ENCODE measurements at places on chromosomes 4 and X. TPM values are rescaled to one million over a fixed set of nuclear protein-coding genes. Genes with fewer than 3 reads are reported as not detected.

DNA sequence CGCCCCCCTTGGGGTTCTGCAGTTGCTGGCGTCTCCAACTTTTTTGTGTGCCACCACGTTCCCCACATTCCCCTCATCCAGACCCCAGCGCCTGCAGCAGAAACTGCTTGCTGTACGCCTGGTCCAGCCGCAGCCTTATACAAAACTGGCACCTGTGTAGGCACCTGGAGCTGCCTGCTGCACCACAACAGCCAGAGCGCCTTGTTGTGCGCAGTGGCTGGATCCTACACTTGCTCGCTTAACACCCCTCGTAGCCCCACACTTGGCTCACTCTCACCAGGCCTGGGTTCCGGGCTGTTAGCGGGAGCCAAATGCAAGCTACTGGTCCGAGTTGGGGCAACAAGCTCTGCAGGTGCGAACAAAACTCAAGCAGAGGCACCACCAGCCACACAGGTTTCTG lies 136.8 kb downstream of the TECRL start:
- no peak for DNase-seq

DNA sequence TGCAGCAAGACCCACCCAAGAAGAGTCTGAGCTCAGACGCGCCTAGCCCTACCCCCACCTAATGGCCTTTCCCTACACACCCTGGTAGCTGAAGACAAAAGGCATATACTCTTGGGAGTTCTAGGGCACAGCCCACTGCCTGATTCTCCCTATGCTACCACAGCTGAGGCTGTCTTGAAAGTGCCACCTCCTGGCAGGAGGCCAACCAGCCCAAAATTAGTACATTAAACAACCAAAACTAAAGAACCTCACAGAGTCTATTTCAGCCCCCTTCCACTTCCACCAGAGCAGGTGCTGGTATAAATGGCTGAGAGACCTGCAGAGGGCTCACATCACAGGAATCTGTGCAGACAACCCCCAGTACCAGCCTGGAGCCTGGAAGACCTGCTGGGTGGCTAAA lies 119.1 kb downstream of the HMGN5 start:
- DNase-seq, result no peak

DNA sequence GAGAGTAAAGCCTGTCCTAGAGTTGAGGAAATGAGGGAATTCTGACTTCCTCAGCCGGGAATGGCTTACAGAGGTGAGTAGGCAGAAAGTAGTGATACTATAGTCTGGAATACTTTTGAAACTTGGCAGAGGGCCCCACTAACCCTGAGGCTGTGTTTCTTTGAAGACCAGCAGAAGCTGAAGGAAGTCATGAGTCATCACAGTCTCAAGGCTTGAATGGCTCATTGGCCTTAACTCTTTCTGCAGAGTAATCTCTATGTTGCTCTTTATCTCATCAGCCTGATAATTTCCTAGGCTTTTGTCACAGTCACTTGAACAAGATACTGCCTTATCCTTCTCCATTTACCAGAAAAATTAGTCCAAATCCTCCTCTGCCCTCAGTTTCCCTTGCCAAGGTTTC lies 80.8 kb downstream of the ANKRD50 start:
- peak; percentile 5 for DNase-seq

DNA sequence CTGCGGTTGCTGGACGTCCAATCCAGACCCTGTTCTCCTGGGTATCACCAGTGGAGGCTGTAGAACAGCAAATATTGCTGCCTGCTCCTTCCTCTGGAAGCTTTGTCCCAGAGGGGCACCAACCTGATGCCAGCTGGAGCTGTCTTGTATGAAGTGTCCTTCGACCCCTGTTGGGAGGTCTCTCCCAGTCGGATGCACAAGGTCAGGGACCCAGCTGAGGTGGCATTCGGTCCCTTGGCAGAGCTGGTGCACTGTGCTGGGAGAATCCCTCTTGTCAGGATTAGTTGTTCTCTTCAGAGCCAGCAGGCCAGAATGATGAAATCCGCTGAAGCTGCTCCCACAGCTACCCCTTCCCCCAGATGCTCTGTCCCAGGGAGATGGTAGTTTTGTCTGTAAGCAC lies 110.3 kb upstream of the ZXDB start:
- no peak for DNase-seq

GRCh38 chr4:98601708-98602107 lies 56.7 kb downstream of the TSPAN5 start:
- DNase-seq, result no peak

DNA sequence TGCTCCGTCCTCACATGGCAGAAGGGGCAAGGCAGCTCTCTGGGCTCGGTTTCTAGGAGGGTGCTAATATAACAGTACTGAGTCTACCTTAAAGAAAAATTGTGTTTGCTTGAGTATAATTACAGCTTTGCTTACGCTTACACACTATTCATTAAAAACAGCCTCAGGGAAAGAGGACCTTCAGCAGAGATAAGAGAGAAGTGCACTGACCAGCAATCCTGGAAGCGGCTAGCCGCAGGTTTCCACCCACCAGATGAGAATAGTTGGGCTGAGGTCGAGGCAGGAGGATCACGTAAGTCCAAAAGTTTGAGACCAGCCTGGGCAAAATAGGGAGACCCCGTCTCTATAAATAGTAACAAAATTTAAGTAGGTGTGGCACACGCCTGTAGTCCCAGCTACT lies 15.2 kb upstream of the MRFAP1 start:
- no peak for DNase-seq

DNA sequence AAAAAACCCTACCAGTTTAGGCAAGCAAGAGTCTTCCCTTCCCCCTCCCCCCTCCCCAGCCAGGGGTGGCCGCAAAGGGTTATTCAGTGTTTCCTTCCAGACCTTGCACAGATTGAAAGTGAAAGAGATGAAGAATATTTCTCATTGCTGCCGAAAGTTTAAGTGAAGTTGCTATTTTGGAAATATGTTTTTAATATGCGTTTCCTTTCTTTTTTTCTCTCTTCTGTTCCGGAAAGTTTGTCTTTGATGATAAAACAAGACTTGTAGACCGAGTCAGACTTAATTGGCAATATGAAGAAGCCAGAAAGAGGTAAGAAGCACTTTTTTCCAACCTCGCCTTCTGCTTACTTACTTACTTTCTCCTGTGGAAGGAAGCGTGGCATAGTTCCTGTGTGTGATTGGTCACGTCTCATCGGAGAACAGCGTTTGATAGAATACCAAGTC lies 58.5 kb upstream of the CLCN4 start:
- no peak for DNase-seq

GRCh38 chrX:132737743-132738142 lies 220.7 kb downstream of the HS6ST2 start:
- no peak for DNase-seq

DNA sequence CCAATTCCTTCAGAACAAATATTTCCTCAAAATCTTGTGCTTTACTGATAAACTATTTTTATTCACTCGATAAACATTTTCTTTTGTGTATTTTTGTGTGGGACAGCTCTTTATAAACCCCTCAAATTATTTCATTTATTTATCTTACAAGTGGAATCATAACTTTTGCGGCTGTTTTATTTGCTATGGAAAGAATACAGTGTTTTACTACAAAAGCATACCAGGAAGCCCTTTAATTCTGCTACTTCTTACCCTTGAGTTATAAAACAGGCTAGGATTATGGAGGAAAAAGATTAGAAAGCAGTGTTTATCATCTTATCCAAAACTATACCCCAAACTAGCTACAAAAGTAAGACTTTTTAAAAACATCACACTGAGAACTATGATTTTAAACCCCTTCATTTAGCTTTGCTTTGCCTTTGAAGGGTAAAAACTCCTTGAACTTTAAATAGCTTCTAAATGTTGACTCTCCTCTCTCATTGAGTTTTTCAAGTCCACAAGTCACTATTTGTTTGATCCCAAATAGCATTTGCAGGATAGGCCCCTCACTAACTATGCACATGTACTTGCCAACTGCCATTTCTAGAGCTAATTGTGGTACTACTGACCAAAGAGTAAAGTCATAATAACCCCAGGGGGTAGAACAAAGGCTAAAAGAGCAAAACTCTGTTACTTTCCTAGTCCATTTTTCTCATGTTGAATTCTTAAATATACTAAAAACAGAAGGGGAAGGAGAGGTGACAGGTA lies 45.8 kb upstream of the SGMS2 start:
- peak; percentile 6 for DNase-seq

GRCh38 chr4:68494688-68495087 lies 47.4 kb downstream of the TMPRSS11E start:
- DNase-seq, result no peak

GRCh38 chr4:96784336-96784735 lies 944.4 kb downstream of the PDHA2 start:
- DNase-seq, result no peak

- no peak for DNase-seq
Observed at GRCh38 chrX:133544115-133544514, 128.8 kb upstream of the GPC4 start.

DNA sequence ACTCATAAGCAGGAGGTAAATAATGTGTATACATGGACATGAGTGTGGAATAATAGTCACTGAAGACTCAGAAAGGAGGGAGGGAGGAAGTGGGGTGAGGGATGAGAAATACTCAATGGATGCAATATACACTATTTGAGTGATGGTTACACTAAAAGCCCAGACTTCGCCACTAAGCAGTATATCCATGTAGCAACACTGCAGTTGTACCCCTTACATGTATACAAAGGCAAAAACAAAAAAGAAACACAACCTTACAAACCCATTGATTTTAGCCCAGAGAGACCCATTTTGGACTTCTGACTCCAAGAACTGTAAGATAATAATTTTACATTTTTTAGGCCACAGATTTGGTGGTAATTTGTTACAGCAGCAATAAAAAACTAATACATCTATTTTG lies 51.5 kb downstream of the VMA21 start:
- DNase-seq, result no peak

DNA sequence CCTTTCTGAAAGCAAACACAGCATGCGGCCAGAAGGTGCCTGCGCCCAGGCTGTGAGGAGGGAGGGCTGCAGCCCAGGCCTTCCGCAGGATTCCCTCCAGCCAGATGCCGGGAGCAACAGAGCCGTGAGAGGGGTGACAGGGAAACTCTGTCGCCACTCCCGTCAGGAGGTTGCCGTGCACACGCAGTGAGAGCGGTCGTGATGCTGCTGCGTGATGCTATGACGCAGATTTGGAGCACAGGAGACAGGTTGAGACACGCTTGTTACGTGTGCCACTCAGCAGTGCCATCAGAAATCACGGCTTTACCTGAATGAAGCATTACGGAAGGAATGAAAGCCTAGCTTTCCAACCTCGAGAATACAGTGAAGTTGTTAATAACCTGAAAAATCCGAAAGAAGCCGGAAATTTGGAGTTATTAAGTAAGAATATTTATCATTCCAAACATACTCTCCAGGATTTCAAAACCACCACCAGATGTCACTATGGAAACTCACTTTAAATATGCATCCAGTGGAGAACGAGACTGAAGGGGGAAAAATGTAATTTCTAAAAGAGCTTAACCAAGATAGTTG lies 54.4 kb downstream of the FAT1 start:
- DNase-seq, result no peak

- peak; percentile 74 for DNase-seq
Observed at GRCh38 chr4:6278801-6279197, 9.1 kb downstream of the WFS1 start.

DNA sequence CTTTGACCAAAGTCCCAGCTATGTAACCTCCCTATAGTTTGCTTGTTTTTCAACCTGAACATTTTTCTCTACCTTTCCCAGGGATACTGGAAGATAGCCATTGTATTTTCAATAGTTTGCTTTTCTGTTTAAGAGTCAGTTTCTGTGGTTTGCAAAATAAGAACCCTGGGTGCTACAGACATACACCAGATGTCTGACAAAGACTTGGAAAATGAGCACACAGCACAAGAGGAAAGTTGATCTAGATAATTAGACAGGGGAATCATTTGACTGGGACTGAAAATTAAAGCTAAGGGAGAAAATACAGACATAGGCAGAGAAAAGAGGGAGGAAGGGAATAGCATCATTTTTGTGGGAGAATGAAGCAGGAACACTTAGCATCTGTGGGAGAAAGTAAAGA lies 218.3 kb upstream of the CNKSR2 start:
- peak; percentile 52 for DNase-seq

- no peak for DNase-seq
Observed at GRCh38 chr4:132827522-132827921, 321.6 kb upstream of the PCDH10 start.

DNA sequence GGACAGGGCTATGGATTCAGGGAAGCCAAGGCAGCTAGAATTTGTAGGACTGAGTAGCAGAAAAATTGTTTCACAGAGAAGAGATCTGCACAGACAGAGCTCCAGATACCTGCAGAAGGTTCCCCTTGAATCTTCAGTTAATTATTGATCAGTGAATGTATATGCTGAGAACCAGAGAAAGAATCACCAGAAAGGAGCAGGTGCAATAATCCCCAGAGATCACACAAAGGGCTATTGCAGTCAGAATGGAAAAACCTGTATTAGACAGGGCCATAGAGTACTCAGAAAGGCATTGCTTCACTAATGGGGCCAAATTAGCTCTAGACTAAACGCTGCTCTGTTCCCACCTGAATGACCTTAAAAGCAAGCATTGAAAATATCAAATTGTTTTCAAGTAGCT lies 35.5 kb upstream of the SMAD1 start:
- DNase-seq, result no peak

GRCh38 chrX:10109695-10110094 lies 47.1 kb upstream of the CLCN4 start:
- peak; percentile 73 for DNase-seq

- DNase-seq, result no peak
Observed at GRCh38 chr4:112861691-112862674, 187.5 kb upstream of the ANK2 start.

DNA sequence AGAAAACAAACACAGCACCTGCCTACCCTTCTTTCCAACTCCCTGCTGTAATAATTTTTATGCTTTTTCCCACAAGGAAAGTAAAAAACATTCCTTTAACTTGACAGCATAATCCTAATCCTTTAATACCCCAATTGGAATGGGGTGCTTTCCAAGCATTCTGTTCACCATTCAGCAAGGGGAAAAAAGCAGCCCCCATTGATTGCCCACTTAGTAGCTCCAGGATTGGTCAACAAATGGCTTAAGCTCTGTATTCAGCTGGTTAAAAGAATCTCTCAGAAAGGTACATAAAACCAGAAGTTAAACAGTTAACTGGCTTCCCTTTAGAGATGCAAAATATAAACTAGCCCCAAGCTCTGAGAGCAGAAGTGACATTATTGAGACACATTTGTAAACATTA lies 194.8 kb upstream of the ATOH1 start:
- no peak for DNase-seq

DNA sequence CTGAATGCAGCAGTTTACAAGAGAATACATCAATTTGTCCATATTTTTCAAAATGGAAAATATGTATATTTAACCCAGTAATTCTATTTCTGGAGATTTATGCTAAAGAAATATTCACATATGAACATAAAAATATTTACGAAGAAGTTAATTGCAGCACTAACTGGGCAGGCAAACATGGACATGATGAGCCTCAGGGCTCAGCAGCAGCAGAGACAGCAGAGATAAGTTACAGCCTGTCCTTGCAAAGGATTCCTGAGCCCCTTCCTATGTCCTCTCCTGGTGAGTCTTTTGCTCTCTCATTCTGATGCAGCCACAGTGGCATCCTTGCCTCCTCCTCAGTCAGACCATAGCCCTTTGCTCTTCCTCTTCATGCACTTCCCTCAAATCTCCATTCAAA lies 680.6 kb upstream of the CPEB2 start:
- no peak for DNase-seq

NR0B1 gene
- 0.26 TPM for polyA plus RNA-seq

STOX2 gene
- 11.8 TPM for polyA plus RNA-seq

CXCL3 gene
- 1.0 TPM for polyA plus RNA-seq

ALPK1 gene
- polyA plus RNA-seq, result 19.6 TPM

PNMA3 gene
- 2.3 TPM for polyA plus RNA-seq
